ENCODE measurements at places on chromosomes 16 and 17.

DNA sequence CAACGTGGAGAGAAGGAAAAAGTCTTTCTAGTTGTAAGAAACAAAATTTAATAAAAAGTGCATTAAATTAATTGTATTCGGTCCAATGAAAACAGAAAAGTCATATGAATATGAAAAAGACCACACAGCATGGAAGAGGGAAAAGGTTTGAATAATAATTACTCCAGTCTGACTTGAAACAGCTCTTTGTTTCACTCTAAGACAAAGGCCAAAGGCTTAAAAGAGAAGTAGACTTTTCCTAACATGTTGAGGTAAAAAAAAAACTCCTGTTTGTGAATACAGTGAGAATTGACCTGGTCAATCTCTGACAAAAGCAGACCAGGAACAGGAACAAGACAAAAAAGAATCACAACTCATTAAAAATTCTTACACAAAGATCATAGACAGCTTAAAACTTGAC, 429.8 kb downstream of the TOX3 start:
- H3K4me1 ChIP-seq, result no peaks in the 10 kb centered on the region
- DNase-seq, result no peak
- H3K27ac ChIP-seq, result no peak overlapping the region
- H3K36me3 ChIP-seq, result no peaks in the 10 kb centered on the region

DNA sequence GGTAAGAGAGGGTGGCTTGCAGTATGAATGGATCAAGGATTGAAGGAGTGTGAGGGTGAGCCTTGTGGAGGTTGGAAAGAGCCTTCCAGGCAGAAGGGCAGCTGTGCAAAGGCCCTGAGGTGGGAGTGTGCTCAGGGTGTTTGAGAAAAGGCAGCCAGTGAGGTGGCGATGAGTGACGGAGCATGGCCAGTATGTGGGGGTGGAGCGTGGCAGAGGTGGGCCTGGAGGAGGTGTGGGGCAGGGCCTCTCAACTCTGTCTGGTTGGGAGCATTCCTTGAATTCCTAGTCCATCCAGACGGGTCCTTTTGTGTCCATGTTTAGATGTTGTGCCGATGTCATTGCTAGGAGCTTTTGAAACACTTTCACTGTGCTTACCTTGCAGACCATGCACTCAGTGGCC, 51.3 kb downstream of the EPN2 start:
- DNase-seq, result no peak
- H3K27me3 ChIP-seq, result no peaks in the 10 kb centered on the region
- H3K4me3 ChIP-seq, result no peak overlapping the region
- H3K36me3 ChIP-seq, result no peaks in the 10 kb centered on the region
- H3K27ac ChIP-seq, result no peak overlapping the region

DNA sequence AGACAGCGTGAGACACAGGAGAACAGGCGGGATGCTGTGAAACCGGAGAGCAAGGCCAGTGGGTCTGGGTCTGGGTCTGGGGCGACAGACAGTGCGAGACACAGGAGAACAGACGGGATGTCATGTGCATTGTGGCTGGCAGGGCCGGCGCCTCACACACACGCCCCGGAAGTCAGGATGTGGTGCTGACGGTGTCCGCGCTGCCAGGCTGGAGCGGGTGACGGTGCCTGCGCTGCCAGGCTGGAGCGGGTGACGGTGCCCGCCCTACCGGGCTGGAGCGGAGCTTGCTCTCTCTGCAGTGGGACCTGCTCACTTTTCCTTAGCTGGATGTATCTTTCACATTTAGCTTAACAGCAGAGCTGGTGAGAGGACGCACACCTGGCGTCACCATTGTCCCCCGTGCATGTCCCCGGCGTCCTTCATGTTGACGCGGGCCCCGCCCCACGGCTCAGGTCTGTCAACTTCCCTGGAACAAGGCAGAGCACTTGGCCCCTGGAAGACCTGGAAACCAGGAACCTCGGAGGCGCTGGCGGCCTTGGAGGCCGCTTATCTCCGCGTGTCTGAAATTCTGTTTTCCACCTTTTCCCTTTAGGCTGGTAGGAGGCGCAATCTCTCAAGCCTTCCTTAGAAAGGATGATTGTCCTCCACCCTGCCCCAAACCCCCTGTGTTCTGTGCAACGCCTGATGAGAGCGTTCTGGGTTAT, 43.0 kb upstream of the ZNF750 start:
- H3K27ac ChIP-seq, result peak overlapping the region; percentile 67
- H3K4me1 ChIP-seq, result peaks cover 56% of the 10 kb centered on the region
- no peaks in the 10 kb centered on the region for H3K36me3 ChIP-seq
- no peak overlapping the region for H3K4me3 ChIP-seq

DNA sequence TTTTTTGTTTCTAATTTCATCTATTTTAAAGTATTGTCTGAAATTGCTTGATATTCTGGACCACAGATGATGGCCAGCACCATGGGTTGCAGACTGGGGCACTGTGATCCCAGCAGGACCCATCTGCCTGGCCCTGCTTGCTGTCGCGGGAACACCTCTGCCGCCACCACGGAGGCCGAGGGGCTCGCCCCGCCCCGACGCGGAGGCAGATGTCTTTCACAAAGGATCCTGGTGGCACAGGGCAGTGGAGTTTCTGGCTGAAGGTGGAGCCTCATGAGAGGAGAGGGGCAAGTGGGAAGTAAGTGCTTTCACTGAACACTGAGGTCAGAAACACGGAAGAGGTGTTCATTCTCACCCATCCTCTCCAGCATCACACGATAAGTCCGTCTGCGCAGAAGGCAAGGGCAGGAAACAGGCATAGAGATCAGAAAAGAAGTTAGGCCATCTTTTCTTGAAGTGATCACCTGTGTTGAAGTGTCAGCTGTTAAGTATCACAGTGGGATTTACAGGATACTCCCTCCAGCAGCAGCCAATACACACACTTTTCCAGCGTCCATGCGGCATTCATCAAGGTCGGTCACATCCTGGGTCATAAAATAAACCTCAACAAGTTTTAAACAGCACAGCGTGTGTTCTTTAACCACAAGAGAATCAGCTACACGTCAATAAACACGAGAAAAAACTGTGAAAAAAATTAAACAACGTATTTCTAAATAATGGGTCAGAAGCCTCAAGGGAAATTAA, 194.5 kb downstream of the RPTOR start:
- H3K4me1 ChIP-seq, result peaks cover 12% of the 10 kb centered on the region
- no peak overlapping the region for H3K27ac ChIP-seq
- peaks cover 7% of the 10 kb centered on the region for H3K36me3 ChIP-seq
- peak; percentile 15 for DNase-seq
- H3K27me3 ChIP-seq, result no peaks in the 10 kb centered on the region
- no peak overlapping the region for H3K4me3 ChIP-seq

DNA sequence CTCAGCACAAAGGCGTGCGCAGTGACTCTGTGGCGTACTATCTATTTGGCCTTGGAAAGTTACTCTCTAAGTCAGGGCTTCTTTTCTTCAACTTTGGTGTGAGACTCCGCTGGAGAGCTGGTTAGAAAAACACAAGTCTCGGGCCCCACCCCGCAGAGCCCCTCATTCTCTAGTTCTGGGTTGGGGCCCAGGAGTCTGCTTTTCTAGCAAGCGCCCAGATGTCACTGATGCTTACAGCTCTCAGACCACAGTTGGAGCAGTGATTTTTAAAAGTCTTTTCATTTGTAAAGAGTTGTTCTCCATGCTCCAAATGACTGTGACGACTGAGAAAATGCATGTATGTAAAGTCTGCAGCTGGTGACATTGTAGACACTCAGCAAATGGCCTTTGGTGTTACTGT, 582.3 kb downstream of the WWOX start:
- H3K4me3 ChIP-seq, result no peak overlapping the region
- no peaks in the 10 kb centered on the region for H3K36me3 ChIP-seq
- H3K27me3 ChIP-seq, result no peaks in the 10 kb centered on the region
- H3K4me1 ChIP-seq, result no peaks in the 10 kb centered on the region

DNA sequence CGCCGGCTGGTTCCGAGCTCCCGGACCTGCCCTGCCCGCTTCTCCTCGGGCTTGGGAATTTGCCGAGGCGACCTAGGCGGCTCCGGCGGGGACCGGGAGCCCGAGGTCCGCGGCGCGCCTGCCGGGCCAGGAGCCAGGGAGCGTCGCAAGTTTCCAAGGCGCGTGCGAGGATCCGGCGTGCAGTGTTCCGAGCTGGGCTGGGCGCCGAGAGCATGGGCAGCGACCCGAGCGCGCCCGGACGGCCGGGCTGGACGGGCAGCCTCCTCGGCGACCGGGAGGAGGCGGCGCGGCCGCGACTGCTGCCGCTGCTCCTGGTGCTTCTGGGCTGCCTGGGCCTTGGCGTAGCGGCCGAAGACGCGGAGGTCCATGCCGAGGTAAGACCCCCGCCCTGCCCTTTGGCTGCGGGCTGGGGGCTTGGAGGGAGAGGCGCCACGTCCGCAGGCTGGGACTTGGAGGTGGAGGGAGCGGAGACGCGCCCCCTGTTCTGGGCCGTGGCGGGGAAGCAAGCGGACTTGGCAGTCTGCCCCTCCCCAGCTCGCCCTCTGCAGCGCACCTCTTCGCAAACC, 668 bp downstream of the MMP15 start:
- no peak overlapping the region for H3K27ac ChIP-seq
- peaks cover 15% of the 10 kb centered on the region for H3K4me1 ChIP-seq
- H3K4me3 ChIP-seq, result peak overlapping the region; percentile 11
- no peaks in the 10 kb centered on the region for H3K36me3 ChIP-seq

DNA sequence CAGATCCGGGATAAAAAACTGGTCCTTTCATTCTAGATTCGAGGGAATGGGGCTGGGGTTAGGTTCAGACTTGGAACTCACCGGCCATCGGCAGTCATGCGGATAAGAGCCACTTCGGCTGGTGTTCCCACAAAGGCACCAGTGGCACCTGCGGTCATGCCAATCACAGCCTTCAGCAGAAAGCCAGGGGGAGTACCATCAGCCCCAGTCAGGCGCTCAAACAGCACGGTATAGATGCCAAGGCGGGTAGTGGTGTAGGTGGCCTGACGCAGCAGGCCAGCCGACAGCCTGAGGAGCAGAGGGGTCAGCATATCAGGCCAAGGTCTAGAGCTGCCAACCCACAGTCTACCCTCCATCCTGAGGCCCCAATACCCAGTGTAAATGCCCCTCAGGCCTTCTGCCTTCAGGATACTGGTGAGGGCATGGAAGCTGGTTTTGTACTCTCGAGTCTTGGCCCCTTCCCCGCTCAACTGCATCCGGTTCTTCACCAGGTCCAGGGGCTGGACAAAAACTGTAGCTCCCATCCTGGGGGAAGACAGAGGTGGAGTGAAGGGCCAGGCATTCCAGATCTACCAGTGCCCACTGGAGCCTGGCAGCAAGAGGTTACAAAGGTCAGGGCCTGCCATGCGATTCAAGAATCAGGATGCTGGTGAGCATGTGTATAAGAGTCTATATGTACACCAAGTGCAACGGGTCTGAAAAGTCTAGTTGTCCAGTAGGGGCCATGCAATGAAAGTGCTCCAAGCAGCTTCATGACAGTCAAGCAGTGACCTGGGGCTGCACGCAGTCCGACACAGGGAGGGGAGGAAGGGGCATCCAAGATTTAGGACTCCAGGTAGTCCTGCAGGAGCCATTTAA, 929 bp downstream of the SLC25A11 start:
- DNase-seq, result no peak
- H3K27me3 ChIP-seq, result no peaks in the 10 kb centered on the region
- H3K27ac ChIP-seq, result peak overlapping the region; percentile 81

DNA sequence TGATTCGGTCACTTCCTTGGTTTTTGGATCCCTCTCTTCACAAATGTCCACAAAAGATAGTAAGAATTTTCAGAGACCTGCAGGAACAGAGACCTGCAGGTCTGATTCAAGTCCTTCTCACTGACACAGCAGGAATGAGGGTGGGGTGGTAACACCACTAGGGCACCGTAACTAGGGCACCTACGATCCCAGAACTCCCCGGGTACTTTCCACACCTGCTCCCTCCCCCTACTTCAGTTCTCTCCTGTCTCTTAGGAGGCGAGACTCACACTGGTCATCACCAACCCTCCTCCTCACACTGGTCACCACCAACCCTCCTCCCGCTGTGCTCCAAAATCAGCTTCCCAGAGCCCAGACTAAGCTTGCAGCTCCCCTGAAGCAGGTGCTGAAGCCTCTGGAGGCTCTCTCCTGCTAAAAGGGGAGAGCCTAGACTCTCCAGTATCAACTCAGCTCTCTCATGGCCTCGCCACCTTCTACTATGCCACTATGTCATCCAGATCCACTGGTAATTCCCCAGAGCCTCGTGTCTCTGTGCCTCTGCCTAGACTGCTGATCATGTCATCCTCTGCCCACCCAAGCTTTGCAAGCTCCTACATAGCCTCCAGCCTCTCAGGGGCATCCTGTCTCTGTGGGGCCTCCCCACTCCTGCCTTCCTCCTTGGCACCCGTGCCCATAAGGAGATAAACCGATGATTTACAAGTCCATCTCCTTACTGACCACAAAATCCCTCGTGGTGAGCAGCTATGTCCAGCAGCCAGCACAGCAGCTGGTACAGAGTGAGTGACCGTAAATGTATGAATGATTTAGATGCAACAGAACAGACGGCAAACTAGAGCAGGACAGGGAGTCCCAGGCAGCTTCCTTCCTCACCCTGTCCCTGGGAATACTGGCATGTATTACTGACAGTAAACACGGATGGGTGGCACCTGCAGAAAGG, 63.4 kb upstream of the GSG1L start:
- no peaks in the 10 kb centered on the region for H3K27me3 ChIP-seq
- no peak for DNase-seq
- H3K4me1 ChIP-seq, result no peaks in the 10 kb centered on the region
- peaks cover 95% of the 10 kb centered on the region for H3K36me3 ChIP-seq
- no peak overlapping the region for H3K4me3 ChIP-seq

- peak; percentile 88 for DNase-seq
- H3K27me3 ChIP-seq, result no peaks in the 10 kb centered on the region
- no peaks in the 10 kb centered on the region for H3K36me3 ChIP-seq
- H3K27ac ChIP-seq, result no peak within 1 kb of the TSS
- no peak within 1 kb of the TSS for H3K4me3 ChIP-seq
- H3K4me1 ChIP-seq, result peaks cover 25% of the 10 kb centered on the region
These were observed at the start of gene CDH15 for GRCh38 chr16:89171216-89172170. TSS of gene CDH15 (plus strand) at chr16:89171748. CDS start at chr16:89171832, 84 bp downstream.

GRCh38 chr16:11759997-11760396, 17.3 kb upstream of the TXNDC11 start:
- no peak for DNase-seq
- H3K27me3 ChIP-seq, result no peaks in the 10 kb centered on the region
- no peak overlapping the region for H3K4me3 ChIP-seq

GRCh38 chr16:85621698-85622428, 8.7 kb downstream of the GSE1 start:
- no peaks in the 10 kb centered on the region for H3K36me3 ChIP-seq
- no peaks in the 10 kb centered on the region for H3K27me3 ChIP-seq
- peaks cover 14% of the 10 kb centered on the region for H3K4me1 ChIP-seq
- DNase-seq, result no peak
- H3K27ac ChIP-seq, result no peak overlapping the region

GRCh38 chr16:24045641-24046040, 209.9 kb downstream of the PRKCB start:
- H3K27ac ChIP-seq, result no peak overlapping the region
- H3K4me3 ChIP-seq, result no peak overlapping the region
- no peak for DNase-seq
- peaks cover 8% of the 10 kb centered on the region for H3K4me1 ChIP-seq
- no peaks in the 10 kb centered on the region for H3K27me3 ChIP-seq

DNA sequence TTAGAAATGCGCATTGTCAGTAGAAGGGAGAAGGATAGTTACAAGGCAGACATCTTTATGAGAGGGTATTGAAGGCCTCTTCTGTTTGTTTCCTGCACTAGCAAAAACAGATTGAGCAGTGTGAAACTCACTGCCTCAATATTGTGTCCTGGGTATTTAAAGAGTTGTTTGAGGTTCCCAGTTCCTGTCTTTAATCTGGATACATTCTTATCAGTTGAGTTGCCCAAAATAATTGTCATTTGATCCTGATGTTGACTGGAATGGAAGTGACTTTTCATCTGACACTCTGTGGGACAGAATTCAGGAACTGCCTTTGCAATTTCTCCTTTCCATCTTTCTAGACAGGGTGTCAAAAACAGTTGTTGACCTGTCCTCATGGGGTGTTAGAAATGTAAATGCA, 1.7 kb downstream of the ATP6V0A1 start:
- peaks cover 45% of the 10 kb centered on the region for H3K4me1 ChIP-seq
- no peaks in the 10 kb centered on the region for H3K36me3 ChIP-seq
- no peak overlapping the region for H3K27ac ChIP-seq
- DNase-seq, result no peak
- H3K27me3 ChIP-seq, result no peaks in the 10 kb centered on the region

Measured in CD4-positive, alpha-beta memory T cell (primary cell).